ENCODE measurements at places on chromosomes 7 and 10. TPM values are rescaled to one million over a fixed set of nuclear protein-coding genes. Genes with fewer than 3 reads are reported as not detected.

Gene CNNM1
- 0.08 TPM for total RNA-seq

Gene SLC26A5
- total RNA-seq: 0.09 TPM

Gene CRYGN
- total RNA-seq: not detected

Gene LRRC18
- total RNA-seq: not detected

Gene AOC1
- 0.08 TPM for total RNA-seq

DNA sequence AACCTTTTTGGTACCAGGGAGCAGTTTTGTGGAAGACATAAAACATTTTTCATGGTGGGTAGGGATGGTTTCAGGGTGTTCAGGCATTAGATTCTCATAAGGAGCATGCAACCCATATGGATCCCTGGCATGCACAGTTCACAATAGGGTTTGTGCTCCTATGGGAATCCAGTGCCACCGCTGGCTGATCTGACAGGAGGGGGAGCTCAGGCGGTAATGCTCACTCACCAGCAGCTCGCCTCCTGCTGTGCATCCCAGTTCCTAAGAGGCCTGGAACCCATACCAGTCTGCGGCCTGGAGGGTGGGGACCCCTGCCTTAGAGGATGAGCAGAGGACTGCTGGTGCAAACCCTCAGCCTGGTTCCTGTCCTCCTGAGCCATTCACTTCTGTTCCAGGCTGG is 561.7 kb downstream of the SDK1 start:
- no peaks in the 10 kb centered on the region for H3K4me1 ChIP-seq

GRCh38 chr7:45071528-45071927 is 17.2 kb downstream of the NACAD start:
- H3K27ac ChIP-seq: no peak overlapping the region
- H3K4me3 ChIP-seq: no peak overlapping the region
- DNase-seq: no peak
- no peaks in the 10 kb centered on the region for H3K4me1 ChIP-seq
- H3K36me3 ChIP-seq: peaks cover 62% of the 10 kb centered on the region
- no peaks in the 10 kb centered on the region for H3K27me3 ChIP-seq

DNA sequence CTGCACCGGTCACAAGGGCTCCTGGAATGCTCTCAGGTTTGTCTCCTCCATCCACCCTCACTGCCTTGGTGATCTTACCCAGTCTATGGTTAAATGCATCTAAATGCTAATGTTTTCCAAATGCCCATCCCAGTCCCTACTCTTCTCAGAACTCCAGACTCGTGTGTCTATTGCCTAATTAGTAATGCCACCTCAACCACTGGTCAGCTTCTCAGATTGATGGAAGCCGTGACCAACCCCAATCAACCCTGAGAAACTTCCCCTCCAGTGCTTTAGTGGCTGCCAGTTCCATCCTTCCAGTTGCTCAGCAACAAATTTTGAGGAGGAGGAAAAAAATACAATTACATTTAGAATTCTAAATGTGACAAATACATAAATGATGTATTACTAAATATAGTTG is 18.6 kb downstream of the NUDCD3 start:
- no peaks in the 10 kb centered on the region for H3K27me3 ChIP-seq
- DNase-seq: no peak
- H3K27ac ChIP-seq: no peak overlapping the region
- H3K4me1 ChIP-seq: peaks cover 5% of the 10 kb centered on the region
- H3K4me3 ChIP-seq: no peak overlapping the region
- H3K36me3 ChIP-seq: no peaks in the 10 kb centered on the region

DNA sequence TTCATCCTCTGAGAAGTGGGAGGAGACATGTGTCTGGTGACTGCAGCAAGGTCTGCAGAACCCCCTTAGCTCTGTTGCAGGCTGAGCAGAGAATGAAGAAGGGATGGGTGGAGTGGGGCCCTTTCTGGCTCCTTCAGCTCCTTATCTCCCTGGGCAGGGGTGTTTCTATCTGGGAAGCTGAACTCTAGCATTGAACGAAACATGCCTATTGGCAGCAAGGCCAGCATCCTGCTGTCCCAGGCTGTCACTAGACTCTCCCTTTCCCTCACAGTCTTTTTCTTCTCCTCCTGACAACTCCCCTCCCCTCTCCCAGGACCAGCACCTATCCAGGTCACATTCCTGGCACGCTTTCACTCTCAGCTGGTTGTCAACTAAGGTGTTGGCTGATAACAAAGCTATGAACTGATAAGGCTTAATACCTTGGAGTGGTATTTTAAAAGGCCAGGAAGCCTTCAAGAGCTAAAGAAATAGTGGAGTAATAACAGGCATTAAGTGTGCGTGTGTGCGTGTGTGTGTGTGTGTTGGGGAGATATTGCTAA is 128.8 kb upstream of the FZD8 start:
- H3K27me3 ChIP-seq: no peaks in the 10 kb centered on the region
- no peaks in the 10 kb centered on the region for H3K4me1 ChIP-seq
- no peak overlapping the region for H3K4me3 ChIP-seq
